Lung (tissue), 17 donors: ENCODE measurements at places on chromosomes 2 and 18.

DNA sequence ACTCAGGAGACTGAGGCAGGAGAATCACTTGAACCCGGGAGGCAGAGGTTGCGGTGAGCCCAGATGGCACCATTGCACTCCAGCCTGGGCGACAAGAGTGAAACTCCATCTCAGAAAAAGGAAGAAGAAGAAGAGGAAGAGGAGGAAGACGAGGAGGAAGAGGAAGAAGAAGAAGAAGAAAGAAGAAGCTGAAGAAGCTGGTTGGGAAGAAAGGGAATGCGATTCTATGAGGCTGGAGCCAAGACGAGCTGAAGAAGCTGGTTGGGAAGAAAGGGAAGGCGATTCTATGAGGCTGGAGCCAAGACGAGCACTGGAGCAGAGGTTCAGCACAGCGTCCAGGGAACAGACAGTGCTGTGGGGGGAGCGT, 30.3 kb upstream of the TAF1B start:
- DNase-seq = no peak

- DNase-seq = peak; percentile 43
Measured at GRCh38 chr2:55954306-55955035, 30.9 kb upstream of the EFEMP1 start.

- DNase-seq = no peak
Measured at GRCh38 chr2:121686218-121686617, 37.0 kb upstream of the CLASP1 start.

DNA sequence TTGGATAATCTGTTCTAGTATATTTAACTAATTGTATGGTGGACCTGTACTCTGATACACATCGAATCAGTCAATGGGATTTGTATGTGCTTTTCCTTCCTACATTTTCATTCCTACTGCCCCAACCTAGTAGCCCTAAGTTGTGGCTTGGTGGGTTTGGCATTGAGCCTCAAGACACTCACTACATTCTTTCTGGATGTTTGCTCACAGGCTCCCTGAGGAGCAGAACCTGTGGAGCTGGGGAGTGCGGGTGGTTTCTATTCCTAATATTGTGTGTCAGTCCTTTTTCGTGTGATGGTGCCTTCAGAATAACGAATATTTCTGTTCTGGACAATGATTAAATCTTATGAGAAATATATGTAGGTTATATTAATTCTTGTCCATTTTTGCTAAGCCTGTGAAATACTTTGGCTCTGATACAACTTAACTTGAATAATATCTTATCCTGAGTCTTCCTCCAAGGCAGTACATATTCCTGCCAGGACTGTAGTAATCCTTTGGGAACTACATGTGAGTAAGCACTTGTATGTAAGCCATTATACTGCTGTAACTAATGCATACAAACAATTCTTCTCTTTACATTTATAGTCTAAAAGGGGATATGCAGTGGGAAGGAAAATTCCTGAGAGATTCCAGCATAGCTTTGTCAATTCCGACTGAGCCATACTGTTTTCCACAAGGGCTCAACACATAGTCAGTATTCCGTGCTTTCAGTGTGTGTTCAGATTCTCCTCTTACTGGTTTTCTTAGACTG, 150.6 kb downstream of the AGPS start:
- DNase-seq = no peak

DNA sequence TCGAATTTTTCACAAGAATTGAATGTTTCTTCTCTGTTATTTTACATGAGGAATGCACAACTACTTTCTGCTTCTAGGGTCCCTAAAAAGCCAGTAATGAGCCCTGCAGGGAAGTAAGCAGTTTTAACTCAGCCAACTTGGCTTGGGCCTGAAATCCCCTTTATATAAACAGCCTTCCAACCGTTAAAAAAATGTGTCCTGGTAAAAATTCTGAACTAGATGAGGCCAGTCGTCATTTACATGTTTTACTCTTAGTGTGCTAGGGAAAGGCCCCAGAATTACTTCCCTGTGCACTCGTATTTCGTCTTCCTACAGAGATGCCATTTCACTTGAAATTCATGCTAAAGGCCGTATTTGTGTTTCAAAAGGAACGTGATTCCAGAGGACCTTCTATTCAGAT, 42.4 kb upstream of the RPE start:
- peak; percentile 59 for DNase-seq

- DNase-seq = no peak
Measured at GRCh38 chr2:44543773-44544725, 182.3 kb downstream of the CAMKMT start.

DNA sequence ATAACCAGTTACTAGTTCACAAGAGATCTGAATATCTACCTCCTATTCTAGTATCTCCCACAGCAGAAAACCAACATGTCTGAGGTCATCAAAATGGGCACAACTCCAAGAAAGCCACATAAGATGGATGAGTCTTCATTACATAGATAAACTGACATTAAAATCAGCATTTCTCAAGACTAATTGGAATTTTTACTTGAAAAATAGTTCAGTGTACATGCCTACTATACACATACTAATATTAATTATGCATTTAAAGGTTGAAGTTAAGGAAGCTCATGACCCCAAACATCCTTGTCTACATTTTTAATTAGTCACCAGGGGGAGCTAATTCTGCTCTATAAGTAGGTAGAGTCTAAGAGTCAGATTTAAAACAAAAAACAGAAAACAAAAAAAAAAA, 41.9 kb downstream of the ZNF521 start:
- DNase-seq = no peak

DNA sequence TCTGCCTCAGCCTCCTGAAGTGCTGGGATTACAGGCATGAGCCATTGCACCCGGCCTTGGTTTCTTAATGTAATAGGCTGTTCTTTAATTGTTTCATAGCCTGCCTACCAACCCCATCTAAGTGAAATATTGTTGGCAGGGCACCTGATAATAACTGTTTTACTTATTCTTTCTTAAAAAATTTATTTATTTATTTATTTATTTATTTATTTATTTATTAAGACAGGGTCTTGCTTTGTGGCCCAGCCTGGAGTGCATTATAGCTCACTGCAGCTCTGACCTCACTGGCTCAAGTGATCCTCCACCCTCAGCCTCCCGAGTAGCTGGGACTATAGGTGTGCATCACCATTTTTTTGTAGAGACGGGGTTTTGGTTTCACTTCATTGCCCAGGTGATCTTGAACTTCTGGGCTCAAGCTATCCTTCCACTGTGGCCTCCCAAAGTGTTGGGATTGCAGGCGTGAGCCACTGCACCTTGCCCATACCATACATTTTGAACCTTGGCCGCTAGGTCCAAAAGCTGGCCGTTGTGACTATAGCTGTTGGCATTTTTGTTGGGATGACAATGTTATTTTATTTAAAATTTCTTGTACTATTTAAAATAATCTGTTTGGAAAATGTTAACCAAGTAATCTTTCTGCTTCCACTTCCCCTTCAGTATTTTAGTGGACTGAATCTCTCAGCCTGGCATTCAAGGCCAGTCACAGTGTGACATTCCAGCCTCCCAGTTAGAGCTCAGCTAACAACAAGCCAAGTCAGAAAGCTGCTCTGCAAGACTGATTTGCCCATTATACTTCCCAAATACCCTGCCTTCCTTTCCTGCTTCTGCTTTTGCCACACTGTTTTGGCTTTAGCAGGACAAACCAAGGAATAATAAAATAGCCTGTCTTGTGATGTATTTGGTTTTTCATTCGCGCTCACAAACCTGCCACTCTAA, 52.4 kb downstream of the BABAM2 start:
- no peak for DNase-seq

DNA sequence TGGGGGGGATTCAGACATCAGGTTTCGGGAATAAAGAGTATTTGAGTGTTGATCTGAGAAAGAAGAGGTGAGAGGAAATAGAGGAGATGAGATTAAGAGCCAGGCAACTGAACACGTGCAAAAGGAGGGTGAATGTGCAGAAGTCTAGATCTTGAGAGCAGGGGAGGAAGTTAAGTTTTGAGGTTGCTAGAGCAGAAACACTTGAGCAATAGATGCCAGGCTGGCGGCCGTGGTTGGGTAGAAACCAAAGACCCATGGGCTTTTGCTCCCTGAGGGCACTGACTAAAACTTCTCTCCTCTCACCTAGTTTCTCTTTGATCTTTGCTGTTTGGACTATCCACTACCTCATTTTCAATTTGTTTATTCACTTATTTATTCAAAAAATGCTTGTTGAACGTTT, 116.0 kb downstream of the CDC42EP3 start:
- no peak for DNase-seq

GRCh38 chr2:127256381-127256780, 36.3 kb upstream of the CYP27C1 start:
- no peak for DNase-seq

- no peak for DNase-seq
Measured at GRCh38 chr2:151518802-151519201, 109.1 kb downstream of the RIF1 start.

DNA sequence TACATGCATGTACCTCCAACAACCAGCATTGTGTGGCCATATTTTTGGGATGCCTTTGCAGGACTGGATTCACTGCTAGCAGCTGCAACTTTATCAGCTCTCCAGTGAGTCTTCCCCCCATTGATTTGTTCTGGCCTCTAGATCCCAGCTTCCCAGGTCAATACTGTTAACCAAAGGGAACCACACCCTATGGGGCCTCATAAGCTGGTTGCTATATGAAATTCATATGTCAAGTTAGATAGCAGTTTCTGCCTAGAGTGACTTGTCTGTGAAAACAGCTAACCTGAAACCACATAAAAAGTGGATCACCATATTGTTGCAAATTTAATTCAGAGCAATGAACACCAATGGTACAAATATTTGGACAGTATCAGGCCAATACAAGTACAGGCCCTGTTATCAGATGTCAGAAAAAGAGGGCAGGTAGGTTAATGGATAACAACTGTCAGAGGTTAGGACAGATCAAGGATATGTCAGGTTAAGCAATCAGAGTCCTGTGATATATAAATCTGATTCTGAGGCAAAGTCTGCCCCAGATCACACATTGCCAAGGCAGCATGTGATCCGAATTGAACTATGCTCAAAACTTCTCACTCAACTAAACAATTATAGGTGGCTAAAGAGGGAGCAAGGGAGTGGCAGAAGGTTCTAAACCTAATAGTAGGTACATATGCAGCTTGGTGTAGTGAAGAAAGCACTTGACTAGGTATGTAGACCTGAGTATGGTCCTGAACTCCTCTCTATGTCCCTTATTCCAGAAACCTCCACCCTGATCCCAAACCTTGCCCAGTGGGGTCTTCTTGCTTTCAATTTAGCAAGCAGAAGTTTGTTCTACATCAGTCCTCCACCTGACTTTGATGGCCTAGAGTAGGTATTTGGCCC, 310.2 kb upstream of the STON1 start:
- no peak for DNase-seq

- no peak for DNase-seq
Measured at GRCh38 chr2:240112914-240113690, 23.0 kb downstream of the COPS9 start.

DNA sequence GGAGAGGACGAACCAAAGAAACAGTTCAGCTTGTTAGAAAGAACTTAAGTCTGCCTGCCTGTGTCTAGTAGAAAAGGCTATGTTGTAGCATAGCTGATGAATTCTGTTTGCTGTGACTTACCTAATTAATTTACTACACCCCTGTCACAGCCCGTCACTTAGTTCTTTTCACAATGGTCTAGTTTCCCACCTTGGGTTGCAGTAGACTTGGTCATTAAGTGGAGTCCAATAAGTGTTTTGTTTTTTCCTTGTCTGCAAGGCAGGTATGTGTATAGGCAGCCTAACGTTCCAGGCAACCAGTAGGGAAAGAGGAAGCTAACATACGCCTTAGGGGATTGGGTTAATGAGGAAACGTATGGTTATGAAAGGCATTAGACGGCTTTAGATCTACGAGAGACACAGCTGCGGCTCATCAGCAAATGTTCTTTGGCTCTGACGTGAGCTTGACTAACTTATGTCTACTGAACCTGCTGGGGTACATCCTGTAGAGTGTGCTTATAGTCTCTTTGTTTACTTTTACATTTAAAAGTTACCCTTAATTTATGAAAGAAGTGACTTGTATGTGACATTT, 180.1 kb downstream of the PRPF40A start:
- peak; percentile 62 for DNase-seq

GRCh38 chr2:105828558-105828957, 83.8 kb downstream of the NCK2 start:
- DNase-seq = no peak

DNA sequence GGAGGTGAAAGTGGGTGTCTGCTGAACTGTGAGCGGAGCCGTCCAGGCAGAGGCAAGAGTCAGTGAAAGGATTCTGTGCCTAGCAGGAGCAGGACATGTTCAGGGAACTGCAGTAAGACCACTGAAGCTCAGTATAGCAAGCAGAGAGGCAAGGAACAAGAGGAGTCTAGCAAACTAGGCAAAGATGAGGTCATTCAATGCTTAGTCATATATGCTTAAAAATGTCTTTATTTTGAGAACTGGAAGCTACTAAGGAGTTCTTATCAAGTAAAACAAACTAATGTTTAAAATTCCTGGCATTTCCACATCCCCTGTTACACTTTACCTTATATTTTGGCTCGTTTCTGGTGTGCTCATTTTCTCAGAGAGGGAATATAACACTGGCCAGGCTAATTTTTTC, 913.4 kb downstream of the CBLN2 start:
- no peak for DNase-seq

DNA sequence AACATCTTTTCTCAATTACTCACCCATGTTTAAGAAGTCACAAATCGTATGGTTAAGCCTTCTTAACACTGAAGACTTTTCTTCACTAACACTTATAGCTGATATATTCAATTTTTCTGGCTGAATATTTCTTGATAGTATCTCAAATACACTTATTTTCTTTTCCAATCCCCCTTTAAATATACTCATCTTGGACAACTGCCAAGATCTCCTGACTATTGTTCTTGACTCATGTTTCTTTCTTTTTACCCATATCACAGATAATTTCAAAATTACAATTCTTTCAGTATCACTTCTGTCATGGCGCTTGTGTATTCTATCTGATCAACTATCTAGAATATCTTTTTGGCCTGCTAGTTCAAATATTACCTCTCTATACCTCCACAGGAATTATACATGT, 954.3 kb upstream of the ACVR2A start:
- DNase-seq = no peak

GRCh38 chr2:10267036-10267435, 35.7 kb upstream of the HPCAL1 start:
- no peak for DNase-seq

GRCh38 chr18:50008306-50008705, 186.6 kb downstream of the MYO5B start:
- DNase-seq = no peak

DNA sequence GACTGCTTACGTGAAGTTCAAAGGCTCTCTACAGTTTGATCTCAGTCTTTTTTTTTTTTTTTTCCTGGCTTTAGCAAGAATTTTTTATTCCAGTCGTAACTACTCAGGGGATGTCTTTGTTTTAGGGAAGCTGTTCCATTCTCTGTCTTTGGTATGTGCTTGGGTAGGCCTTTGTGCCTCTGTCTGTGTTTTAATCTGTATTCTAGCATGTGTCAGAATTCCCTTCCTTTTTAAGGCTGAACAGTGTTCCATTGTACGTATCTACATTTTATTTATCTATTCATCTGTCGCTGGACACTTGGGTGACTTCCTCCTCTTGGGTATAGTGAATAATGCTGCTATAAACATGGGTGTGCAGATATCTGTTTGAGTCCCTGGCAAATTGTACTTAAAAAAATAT, 42.6 kb downstream of the MYO1B start:
- no peak for DNase-seq

- DNase-seq = no peak
Measured at GRCh38 chr2:189131991-189132390, 47.6 kb downstream of the COL5A2 start.

GRCh38 chr2:54409752-54410151, 46.4 kb upstream of the SPTBN1 start:
- no peak for DNase-seq

GRCh38 chr2:39377226-39377939, 59.7 kb downstream of the MAP4K3 start:
- no peak for DNase-seq
